ENCODE measurements at places on chromosomes 7 and 10.

DNA sequence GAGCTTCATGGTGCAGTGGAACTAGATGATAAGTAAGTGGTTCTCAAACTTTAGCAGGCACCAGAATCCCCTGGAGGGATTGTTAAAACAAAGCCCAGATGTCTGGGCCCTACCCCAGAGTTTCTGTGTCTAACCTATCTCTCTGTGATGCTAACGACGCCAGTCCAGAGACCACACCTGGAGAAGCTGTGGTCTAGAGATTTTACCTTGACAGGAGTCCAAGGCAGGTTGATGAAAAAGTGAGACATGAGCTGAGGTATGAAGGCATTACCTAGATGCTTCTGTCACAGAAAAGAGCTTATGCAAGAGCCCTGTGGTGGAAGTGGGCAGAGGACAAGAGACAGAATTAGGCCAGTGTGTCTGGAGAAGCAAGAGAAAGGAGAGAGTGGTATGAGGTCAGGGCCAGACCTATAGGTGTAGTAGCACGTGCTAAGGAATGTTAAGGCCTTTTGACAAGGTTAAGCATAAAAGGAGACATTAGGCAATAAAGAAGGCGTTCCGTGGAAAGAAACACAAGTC lies 184.3 kb upstream of the TCF7L2 start:
- no peak for DNase-seq

DNA sequence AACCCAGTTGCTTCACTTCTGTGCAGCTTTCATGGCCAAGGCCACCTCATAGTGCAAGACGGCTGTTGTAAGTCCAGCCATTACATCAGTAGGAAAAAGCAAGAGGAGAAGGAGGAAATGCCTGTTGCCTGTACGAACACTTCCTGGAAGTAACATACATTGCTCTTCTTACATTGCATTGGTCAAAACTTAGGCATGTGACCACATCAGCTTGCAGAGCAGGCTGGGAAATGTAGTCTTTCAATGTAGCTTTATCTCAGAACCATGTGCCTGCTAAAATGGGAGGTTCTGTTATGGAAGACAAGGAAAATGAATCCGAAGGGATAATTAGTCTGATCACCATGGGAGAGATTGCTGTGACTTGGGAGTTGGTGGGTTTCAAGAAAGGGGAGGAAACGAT lies 4.3 kb downstream of the SLC29A3 start:
- peak; percentile 58 for DNase-seq

GRCh38 chr7:83649701-83650100 lies 762 bp upstream of the SEMA3E start:
- DNase-seq = no peak

GRCh38 chr10:72502581-72502980 lies 123.3 kb downstream of the MICU1 start:
- DNase-seq = no peak

- DNase-seq = no peak
These were observed 87.5 kb downstream of the GSAP start for GRCh38 chr7:77328669-77329068.

DNA sequence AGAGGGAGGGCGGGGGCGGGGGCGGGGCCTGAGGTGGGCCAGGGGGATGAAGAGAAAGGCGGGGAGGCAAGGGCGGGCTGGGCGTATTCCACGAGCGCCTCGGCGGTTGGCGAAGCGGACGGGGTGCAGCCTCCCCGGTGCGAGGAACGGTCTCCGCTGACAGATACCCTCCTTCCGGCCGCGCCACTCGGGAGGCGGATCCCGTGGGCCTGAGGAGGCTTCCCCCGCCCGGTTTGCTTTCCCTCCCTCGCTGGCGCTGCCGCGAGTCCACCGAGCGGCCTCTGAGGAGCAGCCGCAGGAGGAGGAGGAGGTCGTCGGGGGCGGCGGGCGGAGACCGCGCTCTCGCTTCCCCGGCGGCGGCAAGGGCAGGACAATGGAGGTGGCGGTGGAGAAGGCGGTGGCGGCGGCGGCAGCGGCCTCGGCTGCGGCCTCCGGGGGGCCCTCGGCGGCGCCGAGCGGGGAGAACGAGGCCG lies at the start of gene TRIM24:
TRIM24 (plus strand) TSS at position 84 of the 473 bp plus-strand sequence; CDS start at position 374, 290 bp downstream.
- DNase-seq = no peak

GRCh38 chr10:131230641-131231322 lies 80.7 kb downstream of the TCERG1L start:
- no peak for DNase-seq

DNA sequence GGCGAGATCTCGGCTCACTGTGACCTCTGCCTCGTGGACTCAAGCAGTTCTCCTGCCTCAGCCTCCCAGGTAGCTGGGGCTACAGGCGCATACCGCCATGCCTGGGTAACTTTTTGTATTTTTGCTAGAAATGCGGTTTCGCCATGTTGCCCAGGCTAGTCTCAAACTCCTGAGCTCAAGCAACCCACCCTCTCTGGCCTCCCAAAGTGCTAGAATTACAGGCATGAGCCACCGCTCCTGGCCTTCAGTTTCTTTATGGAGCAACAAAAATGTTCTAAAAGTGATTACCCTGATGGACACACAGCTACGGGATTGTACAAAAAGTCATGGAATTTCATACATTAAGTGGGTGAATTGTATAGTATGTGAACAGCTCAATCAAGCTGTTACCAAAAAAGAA lies 216.0 kb downstream of the CALN1 start:
- DNase-seq = no peak

DNA sequence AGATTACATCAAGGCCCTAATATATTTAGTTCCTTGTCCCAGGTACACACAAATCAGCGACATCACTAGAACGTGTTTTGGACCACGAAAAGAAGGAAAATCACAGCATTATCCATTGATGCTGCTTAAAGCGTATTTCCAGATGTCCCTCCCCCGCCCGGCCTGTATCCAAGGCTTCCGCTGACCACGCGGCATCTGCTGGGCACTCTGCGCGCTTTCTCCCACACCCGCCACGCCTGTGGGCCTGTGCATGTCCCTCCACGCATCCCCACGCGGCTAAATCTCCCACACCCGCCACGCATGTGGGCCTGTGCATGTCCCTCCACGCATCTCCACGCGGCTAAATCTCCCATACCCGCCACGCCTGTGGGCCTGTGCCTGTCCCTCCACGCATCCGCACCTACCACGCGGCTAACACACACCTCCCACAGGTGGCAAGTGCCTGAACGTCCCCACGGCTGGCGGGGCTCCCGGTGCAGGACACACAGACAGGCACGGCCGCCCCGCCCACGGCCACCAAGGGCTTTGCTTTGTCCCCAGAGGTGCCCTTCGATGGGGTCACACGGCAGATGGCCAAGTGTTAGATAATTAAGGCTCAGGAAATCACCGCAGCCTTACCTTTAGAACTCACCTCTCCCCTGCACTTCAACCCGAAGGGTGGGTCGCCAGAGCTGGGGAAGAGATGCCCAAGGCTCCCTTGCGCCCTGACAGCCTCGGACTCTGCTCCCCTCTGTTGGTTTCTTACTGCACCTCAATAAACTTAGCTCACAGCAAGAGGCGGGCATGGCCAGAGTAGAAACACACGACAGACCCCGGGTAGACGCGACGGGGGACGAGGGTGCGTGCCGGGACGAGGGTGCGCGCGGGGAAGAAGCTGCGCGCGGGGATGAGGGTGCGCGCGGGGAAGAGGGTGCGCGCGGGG lies 49.5 kb downstream of the DIP2C start:
- no peak for DNase-seq

DNA sequence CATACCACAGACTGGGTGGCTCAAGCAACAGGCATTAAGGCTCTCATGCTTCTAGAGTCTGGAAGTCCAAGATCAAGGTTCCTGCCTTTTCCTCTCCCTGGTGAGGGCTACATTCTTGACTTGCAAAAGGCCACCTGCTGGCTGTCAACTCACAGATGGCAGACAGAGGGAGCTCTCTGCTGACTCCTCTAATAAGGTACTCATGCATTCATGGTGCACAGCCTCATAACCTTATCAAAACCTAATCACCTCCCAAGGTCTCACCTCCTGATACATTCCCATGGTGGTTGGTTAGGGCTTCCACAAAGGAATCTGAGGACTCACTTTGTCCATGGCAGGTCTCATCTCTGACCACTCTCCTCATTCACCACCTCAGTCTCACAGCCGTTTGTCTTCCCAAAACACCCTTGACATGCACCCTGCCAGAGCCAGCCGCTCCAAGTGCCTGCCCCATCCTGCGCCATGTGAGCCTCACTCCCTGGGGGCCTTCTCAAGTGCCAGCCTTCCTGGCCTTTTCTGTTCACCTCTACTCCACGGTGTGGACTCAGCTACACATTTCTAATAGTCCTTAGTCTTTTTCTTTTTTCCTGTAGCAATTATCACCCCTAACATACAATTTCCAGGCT lies 400.3 kb upstream of the ADARB2 start:
- DNase-seq = peak; percentile 8

DNA sequence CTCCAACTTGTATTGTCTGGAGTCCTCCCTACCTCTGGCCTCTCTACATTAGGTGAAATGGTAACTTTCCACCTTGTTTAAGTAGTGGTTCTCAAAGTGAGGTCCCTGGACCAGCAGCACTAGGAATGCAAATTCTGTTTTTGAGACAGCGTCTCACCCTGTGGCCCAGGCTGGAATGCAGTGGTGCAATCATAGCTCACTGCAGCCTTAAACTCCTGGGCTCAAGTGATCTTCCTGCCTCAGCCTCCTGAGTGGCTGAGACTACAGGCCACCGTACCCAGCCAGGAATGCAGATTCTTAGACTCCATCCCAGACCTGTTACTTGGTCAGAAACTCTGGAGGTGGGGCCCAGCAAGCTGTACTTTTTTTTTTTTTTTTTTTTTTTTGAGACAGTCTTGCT lies 6.8 kb upstream of the TBL2 start:
- DNase-seq = no peak

DNA sequence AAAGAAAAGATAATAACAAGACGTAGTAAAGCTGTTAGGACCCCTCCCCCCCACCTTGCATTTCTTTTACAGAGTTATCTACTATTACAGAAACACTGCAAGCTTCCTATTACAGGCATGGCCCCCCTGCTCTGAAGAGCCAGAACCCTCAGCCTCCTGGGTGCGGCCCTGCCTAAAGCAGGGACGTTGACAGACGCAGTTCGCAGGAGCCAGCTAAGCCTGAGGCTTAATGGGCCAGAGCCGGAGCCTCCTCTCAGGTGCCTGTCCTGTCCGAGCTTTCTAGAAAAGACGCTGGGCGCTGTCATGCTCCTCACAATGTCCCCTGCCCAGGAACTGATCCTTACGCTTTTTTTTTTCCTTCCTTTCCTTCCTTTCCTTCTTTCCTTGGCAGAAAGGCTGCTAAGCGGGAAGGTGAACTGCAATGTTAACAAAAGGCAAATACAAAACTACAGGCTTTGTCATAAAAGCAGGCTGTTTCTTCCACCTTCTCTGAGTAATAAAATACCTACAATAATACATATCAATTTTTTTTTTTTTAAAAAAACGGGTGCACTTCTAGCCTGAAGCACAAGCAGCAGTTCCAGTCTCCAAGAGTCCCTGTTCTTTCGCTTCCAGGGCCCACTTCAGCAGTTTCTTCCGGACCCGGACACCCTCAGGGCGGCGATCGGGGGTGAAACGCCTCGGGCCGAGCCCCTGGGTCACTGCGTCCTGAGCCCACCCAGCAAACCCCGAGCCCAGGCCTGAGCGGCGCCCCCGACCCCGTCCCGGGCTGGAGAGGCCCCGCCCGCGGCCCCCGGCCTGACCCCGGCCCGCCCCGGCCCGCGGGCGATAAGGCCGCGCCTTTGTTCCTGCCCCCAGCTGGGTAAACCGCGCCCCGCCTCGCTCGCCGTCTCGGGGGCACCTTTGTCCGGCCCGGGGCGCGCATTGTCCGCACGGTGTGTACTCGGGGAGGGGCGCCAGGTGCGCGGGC lies 11.2 kb downstream of the MNX1 start:
- no peak for DNase-seq

DNA sequence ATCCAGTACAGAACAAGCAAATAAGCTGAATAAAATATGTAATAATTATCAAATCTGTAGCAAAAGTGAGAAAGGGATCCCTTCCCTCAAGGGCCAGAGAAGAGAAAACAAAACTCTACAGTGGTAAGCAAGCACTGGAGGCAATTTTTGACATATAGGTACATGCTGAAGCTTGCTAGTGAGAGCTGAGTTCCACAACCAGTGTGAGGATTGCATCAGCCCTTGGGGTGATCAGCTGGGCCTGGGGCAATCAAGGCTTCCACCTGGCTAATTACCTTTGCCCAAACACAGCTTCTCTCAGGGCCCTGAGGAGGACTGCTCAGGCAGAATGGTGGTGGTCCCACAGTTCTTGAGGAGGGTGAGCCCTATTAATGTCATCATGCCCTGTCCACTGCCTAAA lies 134.4 kb upstream of the DLX6 start:
- no peak for DNase-seq

DNA sequence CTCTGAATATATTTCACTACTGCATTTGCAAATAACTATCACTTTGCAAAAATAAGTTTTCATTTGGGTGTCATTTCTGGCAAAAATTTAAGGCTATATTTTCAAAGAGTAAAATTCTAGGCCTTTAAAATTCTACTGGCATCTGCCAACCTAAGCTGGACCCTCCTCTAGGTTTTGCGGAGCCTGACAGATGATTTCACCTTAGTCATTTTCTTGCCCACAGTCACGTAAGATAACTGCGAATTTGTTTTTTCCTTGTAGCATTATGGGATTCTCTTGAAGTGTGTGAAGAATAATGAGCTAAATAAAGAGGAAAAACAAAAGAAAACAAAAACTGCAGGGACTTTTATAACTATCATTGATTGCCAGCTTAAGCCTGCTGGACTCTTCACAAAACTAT lies 7.8 kb downstream of the MEOX2 start:
- DNase-seq = no peak

DNA sequence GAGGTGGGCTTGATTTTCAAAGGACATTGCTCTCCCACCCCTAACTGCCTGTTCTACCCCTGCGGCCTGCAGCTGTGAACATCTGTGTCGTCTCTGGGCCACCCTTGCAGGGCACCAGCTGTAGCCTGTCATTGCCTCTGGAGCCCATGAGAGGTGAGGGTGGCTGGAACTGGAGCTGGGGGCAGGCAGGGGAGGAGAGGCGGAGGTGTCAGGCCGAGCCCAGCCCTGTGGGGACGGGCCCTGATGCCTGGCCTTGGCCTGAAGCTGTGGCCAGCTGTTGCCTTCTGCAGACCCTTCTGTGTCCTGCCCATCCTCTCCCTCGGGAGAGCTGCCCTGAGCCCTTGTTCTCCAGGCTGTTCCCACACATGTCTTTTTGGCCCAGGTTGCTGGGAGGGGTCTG lies 44.5 kb downstream of the PALD1 start:
- no peak for DNase-seq

GRCh38 chr7:109449760-109450159 lies 880.1 kb downstream of the DNAJB9 start:
- no peak for DNase-seq

DNA sequence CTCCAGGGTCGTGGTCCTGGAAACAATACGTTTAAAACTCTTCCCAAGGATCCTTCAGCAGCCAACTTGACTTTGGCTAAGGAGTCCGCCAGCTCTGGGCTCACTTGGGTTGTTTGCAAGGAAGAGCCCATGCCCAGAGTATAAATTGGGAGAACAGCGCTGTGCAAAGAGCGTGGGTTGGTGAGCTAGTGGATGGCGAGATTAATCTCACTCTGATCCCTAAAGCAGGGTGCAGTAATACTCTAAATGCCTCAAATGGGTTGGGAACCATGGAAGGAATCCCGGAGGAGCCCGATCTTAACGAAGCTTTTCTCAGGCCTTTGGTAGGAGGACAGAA lies 495 bp upstream of the SDHAF3 start:
- DNase-seq = no peak

Measured in activated CD4-positive, alpha-beta T cell treated with anti-CD3 and anti-CD28 coated beads, Interleukin-2, Interleukin-6, amounts not matched to agents 100 ng/mL and 50 ng/mL, durations not matched to agents 16 hours and 8 hours (primary cell).